T-helper 2 cell (primary cell): ENCODE measurements at places on chromosomes 2 and 18.
A peak's percentile ranks its signal among the peaks of the same experiment; 100 is the strongest.

GRCh38 chr2:174607584-174607983, 10.0 kb upstream of the WIPF1 start:
- DNase-seq: no peak

DNA sequence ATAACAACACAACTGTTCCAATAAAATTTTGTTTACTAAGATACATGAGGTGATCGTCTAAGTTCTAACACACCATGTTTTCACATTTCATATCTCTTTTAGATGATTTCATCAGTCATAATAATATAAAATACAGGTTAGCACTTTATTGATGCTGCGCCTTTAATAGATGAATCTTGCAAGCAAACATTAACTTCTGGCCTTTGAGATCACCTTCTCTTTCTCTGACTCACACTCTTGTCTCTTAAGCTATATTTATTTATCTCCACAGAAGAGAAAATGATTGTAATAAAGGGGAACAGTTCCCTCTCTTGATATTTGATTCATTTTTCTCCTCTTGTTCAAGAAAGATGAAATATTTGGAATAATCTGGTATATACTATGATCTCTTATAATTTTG, 603.3 kb upstream of the POU3F3 start:
- DNase-seq: no peak

- peak; percentile 21 for DNase-seq
Observed at GRCh38 chr2:216690853-216691741, 4.3 kb downstream of the IGFBP5 start.

DNA sequence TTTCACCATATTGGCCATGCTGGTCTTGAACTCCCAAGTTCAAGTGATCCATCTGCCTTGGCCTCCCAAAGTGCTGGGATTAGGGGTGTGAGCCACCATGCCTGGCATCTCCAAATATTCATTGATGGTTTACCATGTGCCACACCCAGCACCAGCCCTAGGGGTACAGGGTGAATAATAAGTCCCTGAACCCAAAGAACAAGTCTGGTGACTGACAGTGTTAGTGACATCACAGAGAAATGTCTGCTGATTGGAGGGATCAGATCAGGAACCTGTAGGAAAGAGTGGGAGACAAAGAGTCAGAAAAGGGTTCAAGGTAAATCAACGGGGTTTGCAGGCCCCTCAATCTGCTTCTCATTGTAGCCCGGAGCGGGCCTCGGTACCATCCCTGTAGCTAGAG, 118.4 kb upstream of the NABP1 start:
- DNase-seq: no peak

DNA sequence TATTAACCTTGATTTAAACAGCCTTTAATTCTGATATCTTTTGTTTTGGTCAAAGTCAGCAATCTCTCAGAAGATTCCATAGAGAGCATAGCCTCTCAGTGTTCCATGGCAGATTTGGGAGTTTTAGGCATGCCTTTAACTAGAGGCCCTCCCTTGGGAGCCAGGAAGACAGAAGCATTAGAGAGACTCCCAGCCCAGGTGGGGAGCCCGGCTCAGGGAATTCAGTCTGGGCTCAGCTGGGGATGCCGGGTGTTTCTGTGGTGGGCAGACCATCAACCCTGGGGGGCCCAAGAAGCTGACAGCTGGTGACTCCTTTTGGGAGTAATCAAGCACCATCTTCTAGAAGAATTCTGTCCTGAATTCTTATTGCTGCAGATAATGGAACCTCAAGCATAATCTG, 99.7 kb upstream of the CELF4 start:
- DNase-seq: no peak

DNA sequence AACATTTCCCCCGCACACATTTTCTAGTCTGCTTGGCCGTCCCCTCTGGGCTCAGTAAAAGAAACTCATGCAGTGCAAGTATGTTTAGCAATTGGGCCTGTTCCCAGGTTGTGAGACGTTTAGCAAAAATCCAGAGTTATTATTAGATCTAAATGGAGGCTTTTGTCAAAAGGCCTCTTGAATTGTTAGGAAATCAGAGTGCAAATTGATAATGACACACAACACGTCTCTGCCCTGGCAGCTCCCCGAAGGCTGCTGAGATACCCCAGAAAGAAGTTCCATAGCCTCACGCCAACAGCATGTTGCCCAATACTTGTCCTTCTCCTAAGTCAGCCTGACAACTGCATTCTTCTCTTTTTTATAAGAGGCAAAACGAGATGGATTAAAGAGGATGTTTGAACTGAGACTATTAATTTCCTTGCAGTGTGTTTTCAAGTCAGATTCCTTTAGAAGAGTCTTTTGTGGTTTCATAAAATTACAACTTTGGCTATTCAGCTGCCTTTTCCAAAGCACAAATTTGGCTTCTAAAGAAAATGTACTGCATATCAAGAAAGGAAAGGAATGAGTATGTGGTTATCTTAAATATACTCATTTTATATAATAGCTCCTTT, 202.2 kb downstream of the TRIB2 start:
- no peak for DNase-seq

- no peak for DNase-seq
Observed at GRCh38 chr18:55307505-55307904, 280.5 kb downstream of the TCF4 start.

GRCh38 chr2:25339211-25339674, 2.5 kb downstream of the DNMT3A start:
- DNase-seq: no peak

GRCh38 chr2:60515721-60516226, 37.7 kb downstream of the BCL11A start:
- DNase-seq: no peak
